Left cardiac atrium (tissue), 4 donors: ENCODE measurements at places on chromosomes 2 and 18.
A peak's percentile ranks its signal among the peaks of the same experiment; 100 is the strongest.

DNA sequence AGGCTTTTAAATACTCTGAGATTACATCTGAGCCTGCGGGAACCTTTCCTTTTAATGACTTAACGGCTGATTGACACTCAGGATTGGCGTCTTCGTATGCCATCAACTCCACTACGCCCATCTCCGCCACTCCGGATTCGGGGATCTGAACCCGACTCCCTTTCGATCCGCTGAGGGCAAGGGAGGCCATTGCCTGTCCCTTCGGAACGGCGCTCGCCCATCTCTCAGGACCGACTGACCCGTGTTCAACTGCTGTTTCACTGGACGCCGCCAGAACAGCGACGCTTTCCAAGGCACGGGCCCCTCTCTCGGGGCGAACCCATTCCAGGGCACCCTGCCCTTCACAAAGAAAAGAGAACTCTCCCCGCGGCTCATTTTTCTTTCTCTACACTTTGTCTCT lies 90.4 kb downstream of the PID1 start:
- no peak for DNase-seq

- DNase-seq: no peak
Observed at GRCh38 chr2:217247476-217247875, 387.6 kb upstream of the TNP1 start.

DNA sequence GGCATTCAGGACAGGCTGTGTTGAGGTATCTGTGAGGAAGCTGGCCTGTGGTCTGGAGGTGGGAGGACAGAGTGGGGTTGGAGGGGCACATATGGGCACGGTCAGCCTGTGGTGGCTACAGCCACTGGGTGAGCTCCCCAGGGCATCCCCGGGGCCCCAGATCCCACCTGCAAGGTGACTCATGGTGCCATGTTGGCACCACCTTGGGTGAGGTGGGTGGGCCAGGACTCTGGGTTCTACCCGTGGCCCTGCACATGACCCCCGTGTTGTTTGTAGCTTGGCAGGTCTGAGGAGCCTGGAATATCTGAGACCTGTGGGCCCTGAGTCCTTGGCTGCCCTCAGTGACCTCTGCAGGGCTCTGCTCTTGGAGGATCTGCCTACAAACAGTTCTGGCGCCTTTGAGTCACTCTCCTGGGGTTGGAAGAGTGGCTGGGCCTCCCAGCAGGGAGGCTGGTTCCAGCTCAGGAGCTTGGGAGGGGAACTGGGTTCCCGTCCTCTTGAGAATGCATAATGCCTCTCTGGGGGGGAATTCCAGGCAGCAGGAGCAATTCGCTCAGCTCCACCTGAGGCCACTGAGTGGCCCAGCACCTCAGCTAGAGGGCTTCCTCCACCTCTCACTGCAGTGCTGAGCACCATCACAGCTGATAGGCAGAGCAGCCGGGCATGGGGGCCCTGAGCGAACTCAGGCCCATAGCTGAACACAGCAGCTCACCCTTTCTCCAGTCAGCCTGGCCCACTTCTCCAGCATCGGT lies 105.1 kb downstream of the DYSF start:
- DNase-seq: peak; percentile 12

DNA sequence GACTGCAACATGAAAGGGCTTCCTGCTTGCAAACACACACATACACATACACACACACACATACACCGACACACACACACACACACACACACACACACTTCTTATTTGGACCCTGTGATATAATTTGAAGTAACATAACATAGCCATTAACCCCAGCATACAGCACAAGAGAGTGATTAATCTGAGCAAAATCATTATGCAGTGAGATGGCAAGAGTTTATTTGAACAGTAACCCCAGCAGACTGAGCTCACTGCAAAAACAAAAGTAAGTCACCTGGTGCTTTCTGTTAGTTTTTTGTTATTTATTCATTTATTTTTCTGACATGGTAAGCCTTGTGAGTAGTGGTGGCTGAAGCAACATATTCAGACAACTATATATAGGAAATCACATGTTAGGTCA lies 93.7 kb downstream of the NOL4 start:
- DNase-seq: no peak

DNA sequence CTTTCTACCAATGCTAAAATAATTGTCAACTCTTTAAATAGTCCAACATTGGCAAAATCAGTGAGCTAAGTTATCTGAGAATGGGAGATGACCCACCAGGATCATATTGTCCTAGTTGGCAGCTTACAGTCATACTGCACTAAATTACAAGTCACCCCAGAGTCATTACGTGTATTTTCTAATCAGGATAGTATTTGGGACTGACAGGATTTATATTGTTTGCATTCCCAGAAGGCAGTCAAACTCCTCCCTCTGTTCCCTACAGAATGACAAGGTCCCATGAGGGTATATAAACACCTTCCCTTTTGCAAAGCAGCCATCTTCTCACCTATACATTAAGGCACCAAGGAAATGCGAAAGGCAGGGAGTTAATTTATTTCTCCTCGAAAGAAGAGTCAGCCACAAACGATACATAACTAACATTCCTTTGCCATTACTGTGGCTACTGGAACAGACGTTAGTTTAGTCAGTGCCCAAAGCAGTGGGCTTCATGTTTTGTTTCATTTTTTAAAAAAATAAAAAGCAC lies 125.3 kb downstream of the ANTXR1 start:
- no peak for DNase-seq

DNA sequence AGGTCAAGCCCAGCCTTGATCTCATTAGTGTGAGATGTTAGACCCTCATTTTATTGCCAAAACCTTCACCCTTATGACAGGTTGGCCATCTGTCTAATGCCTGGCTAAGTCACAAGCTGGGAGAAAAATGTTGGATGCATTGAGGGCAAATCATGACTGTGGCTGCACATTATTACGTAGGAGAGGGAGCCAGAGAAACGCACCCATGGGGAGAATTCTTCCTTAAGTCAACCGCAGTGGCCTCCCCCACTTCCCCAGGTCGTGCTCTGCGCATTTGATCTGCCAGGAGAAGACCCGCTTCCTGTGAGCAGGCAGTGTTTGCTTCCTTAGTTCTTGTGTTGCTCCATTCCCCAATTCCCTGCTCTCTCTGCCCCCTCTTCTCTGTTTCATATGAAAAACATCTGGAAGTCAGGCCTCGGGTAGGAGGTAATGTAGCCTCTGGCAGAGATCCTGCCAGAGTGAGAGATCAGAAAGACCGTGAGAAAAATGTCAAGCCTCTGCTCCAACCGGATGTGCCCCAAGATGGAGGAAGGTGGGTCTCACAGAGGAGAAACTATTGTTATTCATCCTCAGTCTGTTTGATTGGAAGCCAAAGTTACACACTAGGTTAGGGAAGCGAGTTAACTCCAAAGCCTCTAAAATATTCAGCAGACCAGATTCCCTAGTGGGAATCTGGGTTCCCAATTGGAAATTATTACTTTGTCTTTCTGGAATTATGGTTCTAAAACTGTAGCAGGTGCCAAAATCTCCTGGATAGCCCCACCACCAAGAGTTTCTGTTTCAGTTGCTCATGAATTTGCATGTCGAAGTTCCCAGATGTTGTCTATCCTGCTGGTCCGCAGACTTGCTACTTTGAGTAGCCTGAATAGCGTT lies 144.3 kb upstream of the PELI1 start:
- no peak for DNase-seq

DNA sequence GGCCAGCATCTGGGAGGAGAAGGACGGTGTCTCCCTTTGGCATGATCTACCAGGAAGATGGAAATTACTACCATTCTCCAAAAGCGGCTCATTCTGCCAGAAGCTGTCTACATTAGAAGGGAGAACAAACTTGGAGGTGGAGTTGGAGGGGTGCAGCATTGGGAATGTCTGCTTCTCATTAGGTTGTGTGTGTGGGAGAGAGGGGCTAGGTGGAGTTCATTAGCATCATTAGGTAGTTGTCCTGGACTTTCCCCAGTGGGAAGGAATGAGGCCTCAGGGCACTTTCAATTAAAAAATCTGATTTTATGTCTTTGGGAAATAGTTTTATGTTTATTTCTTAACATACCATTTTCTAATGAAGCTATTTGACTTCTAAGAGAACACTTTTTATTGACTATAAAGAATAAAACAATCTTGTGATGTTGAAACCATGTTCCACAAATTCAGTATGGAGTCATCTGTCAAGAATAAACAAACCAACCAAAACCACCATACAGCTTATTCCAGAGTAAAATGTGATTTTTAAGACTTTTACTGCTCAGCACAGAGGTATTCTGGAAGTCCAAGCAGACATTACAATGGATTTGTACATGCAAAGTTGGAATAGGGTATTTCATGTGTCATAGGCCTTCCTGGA lies 60.6 kb downstream of the VAPA start:
- DNase-seq: no peak

GRCh38 chr2:86520153-86520552 lies 43.1 kb downstream of the CHMP3 start:
- no peak for DNase-seq

- no peak for DNase-seq
Observed at GRCh38 chr2:127572841-127573240, 37.4 kb downstream of the MYO7B start.

DNA sequence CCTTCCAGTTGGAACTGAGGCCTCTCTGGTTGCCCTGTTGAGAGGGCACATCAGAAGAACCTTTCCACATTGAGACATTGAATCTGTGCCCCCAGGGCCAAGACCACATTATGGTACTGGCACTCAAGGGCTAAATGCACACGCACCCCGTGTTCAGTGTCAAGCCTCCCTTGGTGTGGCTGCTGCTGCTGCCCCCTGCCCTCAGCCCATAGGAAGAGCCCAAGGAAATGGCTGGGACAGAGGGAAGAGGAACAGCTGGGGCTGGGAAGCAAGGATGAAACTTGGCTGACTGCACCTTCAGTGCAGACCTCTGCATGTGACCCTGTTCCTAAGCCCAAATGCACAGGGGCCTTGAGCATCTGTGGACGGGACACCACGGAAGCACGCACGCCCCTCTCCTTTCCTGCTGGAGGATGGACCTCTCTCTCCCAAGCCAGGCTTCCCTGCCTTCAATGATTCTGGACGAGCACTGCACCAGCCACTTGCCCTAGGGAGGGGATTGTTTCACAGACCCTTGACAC lies 40.2 kb downstream of the NIFK start:
- DNase-seq: no peak

- no peak for DNase-seq
Observed at GRCh38 chr2:161965994-161966393, 108.0 kb downstream of the DPP4 start.

- DNase-seq: no peak
Observed at GRCh38 chr2:235827585-235827992, 333.7 kb downstream of the AGAP1 start.

DNA sequence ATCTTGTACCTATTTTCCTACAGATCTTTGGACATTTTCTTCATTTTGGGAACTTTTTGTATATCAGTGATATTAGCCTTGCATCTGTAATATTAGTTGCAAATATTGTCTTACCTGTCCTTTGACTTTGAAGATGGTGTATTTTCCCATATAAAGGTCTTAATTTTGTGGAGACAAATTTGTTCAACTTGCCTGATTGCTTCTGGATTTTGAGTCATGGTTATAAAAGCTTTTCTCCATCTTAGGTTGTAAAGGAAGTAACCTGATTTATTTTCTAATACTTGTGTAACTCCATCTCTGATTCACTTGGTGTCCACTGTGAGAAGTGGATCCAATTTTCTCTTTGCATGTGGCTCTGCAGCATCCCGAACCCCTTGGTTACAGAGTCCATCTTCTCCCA lies 97.7 kb upstream of the OTOS start:
- no peak for DNase-seq

- peak; percentile 88 for DNase-seq
Observed at GRCh38 chr2:231925303-231926179, 655 bp downstream of the NPPC start.

DNA sequence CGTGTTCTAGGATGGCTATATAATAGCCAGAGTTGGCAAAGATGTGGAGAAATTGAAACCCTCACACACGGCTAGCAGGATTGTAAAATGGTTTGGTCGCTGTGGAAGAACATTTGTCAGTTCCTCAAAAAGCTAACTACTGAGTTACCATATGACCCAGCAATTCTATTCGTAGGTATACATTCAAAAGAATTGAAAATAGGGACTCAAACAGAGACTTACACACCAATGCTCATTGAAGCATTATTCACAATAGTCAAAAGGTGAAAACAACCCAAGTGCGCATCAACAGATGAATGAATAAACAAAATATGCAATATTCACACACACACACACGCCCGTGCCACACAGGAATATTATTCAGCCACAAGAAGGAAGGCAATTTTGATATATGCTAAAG lies 98.7 kb downstream of the PLA2R1 start:
- no peak for DNase-seq

DNA sequence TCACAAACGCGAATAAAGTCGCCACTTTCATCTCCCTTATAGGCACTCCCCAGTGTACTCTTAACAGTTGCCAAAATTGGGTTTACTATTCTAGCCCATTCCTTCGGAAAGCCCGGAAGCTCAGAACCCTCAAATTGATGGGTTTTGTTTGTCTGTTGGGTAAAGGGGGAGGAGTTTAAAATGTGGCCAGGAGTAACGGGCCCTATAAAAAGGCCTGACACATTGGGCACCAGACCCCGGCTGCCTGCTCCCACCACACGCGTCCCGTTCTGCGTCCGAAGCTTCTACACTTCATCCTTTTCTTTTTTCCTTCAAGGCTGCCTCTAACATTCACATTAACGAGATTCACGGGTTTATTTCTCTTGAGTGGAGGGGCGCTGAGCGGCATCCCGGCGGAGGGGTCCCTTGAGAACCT lies 837 bp downstream of the NHEJ1 start:
- no peak for DNase-seq

- DNase-seq: no peak
Observed at GRCh38 chr2:192277494-192278109, 82.9 kb upstream of the TMEFF2 start.

- DNase-seq: no peak
Observed at GRCh38 chr2:106137731-106138521, 56.2 kb downstream of the UXS1 start.

- DNase-seq: no peak
Observed at GRCh38 chr18:56445422-56445821, 193.0 kb downstream of the TXNL1 start.

GRCh38 chr18:31097666-31098065 lies 4.6 kb downstream of the DSC2 start:
- DNase-seq: no peak

- no peak for DNase-seq
Observed at GRCh38 chr18:63992751-63993150, 22.9 kb downstream of the SERPINB8 start.

DNA sequence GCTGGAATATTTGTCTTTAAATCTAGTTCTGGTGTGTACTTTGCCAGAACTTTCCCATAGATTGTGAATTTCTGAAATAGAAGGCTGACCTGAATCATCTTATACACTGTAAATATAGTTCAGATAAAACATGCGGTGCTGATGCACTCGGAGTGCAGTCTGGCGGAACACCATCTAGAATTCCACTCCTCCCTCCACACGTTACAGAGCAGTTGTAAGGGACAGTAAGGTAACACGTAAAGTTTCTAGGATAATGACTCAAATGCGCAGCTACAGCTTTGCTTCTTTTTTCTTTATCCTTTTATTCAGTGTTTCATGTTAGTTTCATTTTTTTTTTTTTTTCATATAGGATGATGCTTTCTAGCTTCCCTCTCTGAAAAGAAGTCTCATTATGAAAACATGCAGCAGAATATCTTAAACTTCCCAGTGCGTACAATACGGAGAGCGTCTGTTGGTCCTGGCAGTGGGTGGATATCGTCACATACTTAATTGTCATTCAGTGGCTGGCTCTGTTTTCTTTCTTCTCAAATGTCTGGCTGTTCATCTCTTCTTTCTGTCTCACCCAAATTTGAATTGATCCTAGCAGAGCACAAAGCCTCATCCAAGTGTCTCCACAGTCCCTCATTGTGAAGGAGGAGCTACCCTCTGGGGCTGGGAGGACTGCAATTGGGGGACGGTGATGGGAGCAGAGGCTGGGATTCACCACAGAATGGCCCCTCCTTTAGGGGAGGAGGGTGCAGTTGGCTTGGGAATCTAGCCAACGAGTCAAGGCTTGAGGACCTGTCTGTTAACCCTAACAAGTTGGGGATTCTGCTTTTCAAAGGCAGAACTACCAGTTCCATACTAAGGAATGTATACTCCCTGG lies 138.8 kb downstream of the MYT1L start:
- no peak for DNase-seq
